ENCODE measurements at places on chromosomes 16 and 17.

- DNase-seq, result peak; percentile 44
Measured at GRCh38 chr17:12979826-12980500, 37.9 kb downstream of the ELAC2 start.

DNA sequence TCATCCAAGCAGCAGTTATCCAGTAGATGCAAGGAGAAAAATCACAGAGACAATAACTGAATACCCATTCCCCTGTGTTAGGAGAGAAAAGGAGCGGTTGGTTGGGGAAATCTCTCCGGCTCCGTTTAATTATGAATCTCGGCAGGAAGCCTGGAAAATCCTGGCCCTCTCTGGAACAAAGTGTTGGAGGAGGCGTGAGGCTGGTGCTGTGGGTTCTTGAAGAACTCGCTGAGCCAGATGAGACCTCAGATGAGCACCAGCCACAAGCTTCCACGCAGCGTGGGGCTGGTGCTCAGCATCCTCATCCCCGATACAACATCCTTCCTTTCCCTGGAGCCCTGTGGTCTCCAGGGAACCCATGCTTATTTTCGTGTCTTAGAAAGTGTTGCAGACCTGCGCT is 39.7 kb downstream of the CACNG4 start:
- DNase-seq, result no peak

- DNase-seq, result no peak
Measured at GRCh38 chr17:19768046-19768782, 20.1 kb upstream of the ALDH3A1 start.

DNA sequence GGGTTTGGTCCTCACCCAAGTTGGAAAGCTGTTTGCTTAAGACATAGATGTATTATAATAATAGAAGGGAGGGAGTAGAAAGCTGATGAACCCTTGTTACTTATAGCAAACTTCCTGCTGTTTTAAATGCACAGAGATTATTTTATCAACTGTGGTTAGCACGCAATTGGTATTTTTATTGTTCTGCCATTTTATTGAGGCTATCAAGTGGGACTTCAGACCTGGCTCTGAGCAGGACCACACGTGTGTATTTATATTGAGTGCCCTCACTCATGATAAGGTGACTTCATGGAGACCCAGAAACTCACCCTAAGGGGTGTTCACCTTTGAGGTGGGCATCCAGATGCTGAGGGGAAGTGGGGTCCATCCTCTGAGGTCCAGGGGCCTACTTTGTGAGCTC is 17.0 kb downstream of the KLHL36 start:
- DNase-seq, result no peak

- peak; percentile 39 for DNase-seq
Measured at GRCh38 chr17:43927060-43927864, 15.0 kb downstream of the PPY start.

GRCh38 chr17:83086907-83087787 is 7.7 kb downstream of the METRNL start:
- DNase-seq, result no peak

GRCh38 chr17:42918902-42919521 is 18.4 kb downstream of the G6PC1 start:
- DNase-seq, result no peak

GRCh38 chr17:50872710-50873424 is 6.7 kb upstream of the TOB1 start:
- peak; percentile 64 for DNase-seq

GRCh38 chr16:71428385-71428784 is 13.5 kb downstream of the TLE7 start:
- DNase-seq, result no peak

GRCh38 chr17:62587554-62587953 is 39.9 kb upstream of the MRC2 start:
- DNase-seq, result peak; percentile 10

DNA sequence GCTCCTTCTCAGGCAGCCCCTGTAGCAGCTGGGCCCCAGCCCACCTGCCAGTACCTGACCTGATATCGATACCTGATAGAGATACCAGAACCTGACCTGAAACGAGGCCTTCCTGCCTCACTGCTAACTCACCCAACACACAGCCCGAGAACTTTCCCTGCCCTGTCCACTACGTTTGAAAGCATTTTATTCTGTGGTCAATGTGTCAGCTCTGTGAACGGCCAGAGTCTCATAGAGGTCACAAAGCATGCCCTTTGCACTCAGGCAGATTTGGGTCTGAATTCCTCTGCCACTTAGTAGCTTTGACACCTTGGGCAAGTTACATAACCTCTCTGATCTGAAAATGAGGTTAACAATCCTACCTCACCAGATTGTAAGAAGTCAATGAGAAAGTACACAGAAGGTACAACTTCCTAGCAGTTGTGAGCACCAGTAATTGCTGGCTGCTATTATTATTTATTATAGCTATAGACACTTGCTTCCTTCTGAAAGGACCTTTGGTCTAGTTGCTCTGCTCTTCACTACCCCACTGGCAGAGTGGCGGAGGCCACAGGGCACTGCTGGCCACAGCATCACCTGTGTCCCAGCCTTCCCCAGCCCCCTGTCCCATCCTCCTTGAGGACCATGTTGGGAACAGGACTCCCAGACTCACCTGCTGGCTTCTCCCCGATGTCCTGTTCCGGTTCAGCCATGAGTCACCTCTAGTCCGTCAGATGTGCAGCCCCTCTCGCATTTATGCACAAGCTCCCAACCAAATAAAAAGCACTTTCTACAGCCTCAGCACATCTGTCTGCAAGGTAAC is 895 bp downstream of the ANKRD40CL start:
- no peak for DNase-seq

DNA sequence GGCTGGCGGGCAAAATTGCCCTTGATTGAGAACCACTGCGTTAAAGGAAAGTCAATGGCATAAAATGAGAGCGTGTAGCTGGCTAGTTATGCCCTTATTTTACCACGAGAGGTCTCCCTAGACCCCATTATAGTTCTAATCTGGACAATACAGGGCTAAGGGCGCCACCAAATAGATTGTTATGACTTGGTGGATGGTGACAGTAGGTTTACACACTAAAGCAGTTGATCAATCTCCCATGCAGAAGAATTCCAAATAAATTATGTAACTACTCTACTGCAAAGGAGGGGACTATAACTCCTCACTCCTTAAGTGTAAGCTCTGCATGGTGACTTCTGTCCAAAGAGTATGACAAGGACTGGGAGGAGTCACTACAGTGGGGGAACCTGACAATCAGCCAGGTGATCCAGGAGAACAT is 20.4 kb upstream of the YPEL2 start:
- DNase-seq, result peak; percentile 71

- no peak for DNase-seq
Measured at GRCh38 chr17:37045351-37045922, 96.7 kb downstream of the AATF start.

- no peak for DNase-seq
Measured at GRCh38 chr16:77853161-77853560, 64.8 kb downstream of the VAT1L start.

- DNase-seq, result no peak
Measured at GRCh38 chr16:10923146-10923649, 19.1 kb downstream of the DEXI start.

DNA sequence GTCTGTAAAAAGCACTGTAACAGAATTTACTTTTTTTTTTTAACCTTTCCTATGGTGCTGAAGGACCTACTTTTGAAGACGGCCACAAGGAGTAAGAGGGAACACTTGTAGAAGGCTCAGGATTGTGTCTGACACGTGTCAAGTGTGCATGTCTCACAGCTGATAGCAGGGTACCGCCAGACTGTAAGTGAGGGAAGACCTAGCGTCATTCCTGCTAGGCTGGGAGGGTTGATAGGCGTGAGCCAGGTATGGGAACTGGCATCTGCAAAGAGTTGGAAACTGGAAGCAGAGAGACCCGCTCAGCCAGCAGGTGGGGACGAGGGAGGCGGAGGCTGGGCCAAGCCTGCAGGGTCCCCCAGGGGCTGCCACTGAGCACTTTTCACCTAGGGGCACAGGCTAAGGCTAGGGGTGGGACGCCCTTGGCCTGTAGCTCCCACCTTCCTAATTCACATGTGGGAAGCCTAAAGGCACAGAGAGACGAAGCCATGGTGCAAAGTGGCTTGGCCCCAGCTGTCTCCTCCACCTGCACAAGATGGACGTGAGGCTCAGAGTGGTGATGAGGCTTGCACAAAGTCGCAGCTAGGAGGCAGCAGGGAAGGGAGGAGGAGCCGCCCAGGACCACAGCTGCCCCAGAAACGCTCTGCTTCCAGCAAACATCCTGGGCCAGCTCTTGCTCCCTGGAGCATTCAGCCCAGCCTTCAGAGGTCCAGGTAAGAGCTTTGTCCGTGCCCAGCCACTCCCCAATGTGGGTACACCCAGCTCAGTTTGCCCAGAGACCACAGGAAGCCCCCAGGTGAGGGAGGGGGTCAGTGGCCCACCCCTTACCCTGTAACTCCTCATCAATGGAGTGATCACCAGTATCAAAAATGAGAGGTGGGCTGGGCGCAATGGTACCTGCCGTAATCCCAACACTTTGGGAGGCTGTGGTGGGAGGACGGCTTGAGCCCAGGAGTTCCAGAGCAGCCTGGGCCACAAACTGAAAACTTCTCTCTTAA is 18.9 kb downstream of the VASN start:
- no peak for DNase-seq

- DNase-seq, result peak; percentile 93
Measured at GRCh38 chr17:42536372-42537155, 523 bp downstream of the NAGLU start.

DNA sequence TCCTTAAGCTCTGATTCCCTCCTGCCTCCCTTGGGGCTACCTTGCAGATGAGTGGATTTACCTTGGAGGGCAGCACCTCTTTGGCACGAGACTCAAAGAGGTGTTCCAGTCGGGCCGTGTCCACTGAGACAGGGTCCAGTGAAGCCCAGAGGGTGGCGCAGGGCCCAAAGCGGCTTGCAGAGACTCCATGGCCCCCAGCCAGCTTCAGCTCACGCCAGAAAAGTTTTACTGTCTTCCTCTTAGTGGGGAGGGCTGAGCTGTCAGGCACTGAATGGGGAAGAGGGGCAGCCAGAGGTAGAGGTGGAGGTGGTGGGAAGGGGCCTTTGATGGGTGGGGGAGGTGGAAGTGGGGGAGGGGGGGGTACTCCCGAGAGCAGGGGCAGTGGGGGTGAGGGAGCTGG is 6.7 kb downstream of the TMEM208 start:
- DNase-seq, result no peak

- no peak for DNase-seq
Measured at GRCh38 chr16:47008174-47008573, 34.7 kb upstream of the DNAJA2 start.

DNA sequence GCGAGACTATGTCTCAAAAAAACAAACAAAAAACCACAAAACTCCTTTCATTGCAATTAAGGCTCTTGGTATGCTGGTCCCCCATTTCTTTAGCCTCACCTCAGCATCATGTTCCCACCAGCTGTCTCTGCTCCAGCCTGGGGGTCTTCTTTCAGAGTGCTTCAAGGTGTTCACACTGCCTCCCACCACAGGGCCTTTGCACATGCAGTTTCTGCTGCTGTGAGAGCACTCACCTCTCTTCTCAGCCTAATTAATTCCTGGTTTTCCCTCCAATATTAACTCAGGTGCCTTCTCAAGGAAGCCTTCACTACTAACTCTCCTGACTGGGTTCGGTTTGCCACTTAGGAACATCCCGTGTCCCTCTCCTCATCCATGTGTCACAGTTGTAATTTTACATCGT is 15.9 kb upstream of the PIK3R6 start:
- DNase-seq, result no peak

DNA sequence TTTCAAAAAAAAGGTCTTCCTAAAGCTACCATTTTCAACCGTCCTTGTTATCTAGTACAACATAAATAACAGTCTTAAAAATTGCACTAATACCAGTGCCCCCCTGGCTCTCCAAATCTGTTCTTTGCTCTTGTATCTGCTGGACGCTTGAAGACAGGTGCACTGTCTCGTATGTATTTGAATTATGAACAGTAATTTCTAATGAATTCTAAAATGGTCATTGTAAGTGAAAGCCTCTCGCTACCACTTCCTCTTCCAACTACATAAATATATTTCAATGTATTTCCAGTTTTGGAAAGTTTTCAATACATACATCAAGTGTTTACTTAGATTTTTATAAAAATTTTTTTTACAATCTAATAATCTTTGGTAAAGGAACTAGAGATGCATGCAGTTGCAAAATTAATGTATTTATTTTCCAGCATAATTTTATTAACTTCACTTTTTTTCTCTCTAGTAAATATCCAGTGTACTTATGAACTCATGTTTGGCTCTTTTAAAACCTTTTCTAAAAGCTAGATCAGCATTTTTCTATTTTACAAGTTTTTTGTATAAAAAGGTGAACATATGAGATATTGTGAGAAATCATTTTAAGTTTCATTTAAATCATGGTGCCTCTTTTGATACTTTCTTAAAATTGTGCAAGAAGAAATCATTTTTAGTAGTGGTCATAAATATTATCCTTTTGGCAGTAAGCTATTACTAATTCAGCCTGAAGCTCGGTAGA is 31.0 kb downstream of the ERCC4 start:
- DNase-seq, result no peak

DNA sequence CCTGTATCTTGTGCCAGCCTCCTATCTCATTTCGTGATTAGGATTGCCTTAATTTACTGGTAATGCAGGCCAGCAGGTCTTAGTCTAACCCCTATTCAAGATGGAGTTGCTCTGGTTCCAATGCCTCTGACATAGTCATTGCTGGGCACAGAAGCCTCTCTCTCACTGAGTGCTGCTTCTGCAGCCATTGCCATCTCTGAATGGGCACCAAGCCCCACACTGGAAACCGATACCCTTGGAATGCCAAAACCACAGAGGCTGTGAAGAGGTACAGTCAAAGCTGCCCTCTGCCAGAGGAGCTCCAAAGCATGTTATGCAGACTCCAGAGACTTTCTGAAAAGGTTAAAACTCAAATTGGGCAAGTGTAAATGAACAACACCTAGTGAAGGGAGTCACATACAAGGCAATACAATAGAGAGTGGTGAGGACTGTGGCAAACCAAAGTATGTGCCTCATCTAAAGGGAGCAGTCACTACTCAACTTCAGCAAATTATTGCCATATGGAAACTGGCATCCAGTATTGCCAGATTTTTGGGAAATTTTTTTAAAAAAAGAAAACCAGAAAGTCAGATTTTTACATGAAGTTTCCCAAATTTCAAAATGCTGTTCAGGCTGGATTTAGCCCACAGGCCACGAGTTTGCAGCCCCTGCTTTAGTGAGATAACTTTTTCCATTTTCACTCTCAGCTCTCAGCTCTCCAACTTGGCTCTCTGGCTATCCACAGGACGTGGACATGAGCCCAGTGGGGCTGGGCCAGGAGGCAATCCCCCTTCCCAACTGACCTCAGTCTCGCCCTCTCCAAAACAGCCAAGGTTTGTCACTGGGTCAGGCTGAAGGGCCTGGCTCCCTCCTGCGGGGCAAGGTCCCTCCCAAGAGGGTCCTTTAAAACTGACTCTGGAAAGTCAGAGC is 2.1 kb upstream of the MMP2 start:
- no peak for DNase-seq

DNA sequence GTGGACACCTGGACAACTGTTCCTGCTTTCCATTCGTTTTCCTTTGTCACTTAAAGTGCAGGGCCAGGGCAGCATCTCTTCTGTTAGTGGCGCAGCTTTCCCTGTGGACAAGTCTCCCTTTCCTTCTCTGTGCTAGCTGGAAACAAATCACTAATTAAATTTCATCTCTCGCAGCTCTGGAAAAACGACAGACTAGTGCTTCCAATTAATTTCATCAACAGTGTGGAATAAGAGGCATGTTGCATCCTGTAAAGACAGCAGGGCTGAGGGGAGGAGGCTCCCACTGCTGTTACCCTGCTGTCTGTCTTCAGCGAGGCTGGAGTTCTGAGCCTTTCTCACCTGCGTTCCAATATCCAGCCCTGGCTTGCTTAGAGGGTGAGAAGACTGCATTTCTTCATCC is 352.1 kb upstream of the HSBP1 start:
- DNase-seq, result no peak

GRCh38 chr17:34579017-34579946 is at the start of gene TMEM132E:
Gene TMEM132E (plus strand): TSS chr17:34579582. CDS start chr17:34581077, 1,495 bp downstream.
- DNase-seq, result peak; percentile 59

Measured in AG20443 (cell line).